ENCODE measurements at places on chromosomes 13 and 19.

- no peak for DNase-seq
Measured at GRCh38 chr19:15321739-15322138, 10.6 kb downstream of the BRD4 start.

GRCh38 chr19:593055-593454, 3.4 kb downstream of the HCN2 start:
- DNase-seq = no peak

- no peak for DNase-seq
Measured at GRCh38 chr19:38685666-38686529, 38.4 kb downstream of the ACTN4 start.

DNA sequence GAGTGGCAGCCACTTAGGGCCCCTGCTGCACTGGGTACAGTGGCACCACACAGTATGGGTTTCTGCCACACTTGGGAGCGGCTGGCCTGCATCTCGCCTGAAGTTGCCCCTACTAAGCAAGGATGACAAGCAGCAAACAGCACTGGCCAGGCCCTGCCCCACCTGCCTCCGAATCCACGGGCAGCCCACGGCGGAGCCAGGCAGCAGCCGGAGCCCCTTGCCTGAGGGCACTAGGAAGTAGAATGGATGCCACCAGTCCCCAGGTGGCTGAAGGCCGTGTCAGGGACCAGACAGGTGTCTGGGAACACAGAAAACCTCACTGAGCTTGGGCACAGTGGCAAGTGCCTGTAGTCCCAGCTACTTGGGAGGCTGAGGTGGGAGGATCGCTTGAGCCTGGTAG, 19.4 kb downstream of the MLLT1 start:
- DNase-seq = no peak

GRCh38 chr13:30751183-30751933, 16.0 kb downstream of the ALOX5AP start:
- no peak for DNase-seq

- DNase-seq = no peak
Measured at GRCh38 chr13:99749271-99750019, 222.1 kb downstream of the ZIC5 start.

- no peak for DNase-seq
Measured at GRCh38 chr19:45146251-45146650, 14.5 kb downstream of the NKPD1 start.

DNA sequence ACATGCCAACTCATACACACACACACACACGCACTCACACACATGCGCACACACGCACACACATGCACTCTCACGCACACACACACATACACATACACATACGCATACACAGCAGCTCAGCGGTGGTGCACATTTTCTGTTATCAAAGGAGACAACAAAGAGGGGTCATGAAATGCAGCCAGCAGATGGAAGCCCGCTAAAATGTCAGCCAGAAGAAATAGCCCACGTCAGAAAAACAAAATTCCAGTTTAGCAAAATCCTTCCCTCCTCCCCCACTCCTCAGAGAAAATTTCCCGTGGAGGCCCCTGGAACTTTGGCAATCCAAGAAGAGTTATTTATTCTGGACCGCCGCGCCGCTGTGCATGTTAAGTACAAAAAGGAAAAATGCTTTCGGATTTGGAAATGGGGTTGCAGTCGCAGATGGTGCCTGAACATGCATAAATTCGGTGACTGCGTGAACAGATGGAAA, 114.6 kb upstream of the VSTM2B start:
- DNase-seq = no peak

GRCh38 chr13:92716749-92717148, 509.9 kb upstream of the GPC6 start:
- no peak for DNase-seq

GRCh38 chr19:50815439-50815838, 8.1 kb downstream of the KLK1 start:
- DNase-seq = no peak

DNA sequence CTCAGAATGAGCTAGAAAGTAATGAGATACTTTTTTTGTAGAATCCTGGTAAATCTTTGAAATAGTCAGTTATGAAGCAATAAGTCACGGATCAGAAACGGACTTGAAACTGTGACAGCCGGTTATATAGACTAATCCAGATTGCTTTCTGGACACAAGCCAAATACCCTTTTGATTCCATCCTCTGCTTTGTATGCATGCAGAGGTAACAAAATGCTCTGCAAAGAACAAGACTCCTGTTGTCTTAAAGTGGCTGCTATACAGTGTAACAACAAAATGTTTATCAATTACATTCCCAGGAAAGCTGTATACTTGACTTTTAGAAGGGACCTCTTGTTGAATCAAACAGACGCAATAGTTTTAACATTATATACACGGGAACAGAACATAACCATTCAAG, 66.5 kb upstream of the STARD13 start:
- no peak for DNase-seq

GRCh38 chr19:10946958-10947657, 13.7 kb upstream of the SMARCA4 start:
- no peak for DNase-seq

- DNase-seq = no peak
Measured at GRCh38 chr13:104411141-104411765, 1345.0 kb upstream of the SLC10A2 start.

DNA sequence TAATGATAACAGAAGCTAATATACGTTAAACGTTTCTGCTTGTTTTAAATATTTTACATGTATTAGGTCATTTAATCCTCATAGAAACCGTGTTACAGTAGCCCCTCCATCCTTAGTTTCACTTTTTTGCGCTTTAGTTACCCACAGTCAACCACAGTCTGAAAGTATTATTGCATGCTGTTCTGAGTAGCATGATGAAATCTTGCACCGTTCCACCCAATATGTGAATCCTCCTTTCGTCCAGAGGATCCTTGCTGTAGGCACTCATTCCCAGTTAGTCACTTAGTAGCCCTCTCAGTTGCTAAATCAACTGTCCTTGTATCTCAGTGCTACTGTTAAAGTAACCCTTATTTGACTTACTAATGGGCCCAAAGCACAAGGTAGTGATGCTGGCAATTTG, 257.8 kb downstream of the ENOX1 start:
- DNase-seq = no peak

DNA sequence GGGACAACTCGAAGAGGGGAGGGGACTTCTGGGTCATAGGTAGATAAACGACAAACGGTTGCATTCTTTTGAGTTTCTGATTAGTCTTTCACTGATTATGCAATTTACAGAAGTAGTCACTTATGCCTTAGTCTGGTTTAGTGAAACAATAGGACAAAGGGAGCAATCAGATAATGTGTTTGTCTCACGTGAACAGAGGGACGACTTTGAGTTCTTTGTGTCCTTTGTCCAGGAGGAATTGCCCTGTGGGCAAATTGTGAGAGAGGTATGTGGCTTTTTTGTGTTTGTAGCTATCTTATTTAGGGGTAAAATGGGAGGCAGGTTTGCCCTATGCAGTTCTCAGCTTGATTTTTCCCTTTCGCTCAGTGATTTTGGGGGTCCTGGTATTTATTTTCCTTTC, 362.9 kb upstream of the PCDH20 start:
- no peak for DNase-seq

GRCh38 chr19:39946532-39946931, 12.1 kb upstream of the FCGBP start:
- DNase-seq = no peak

- DNase-seq = no peak
Measured at GRCh38 chr19:38293281-38293680, 10.8 kb upstream of the C19orf33 start.

DNA sequence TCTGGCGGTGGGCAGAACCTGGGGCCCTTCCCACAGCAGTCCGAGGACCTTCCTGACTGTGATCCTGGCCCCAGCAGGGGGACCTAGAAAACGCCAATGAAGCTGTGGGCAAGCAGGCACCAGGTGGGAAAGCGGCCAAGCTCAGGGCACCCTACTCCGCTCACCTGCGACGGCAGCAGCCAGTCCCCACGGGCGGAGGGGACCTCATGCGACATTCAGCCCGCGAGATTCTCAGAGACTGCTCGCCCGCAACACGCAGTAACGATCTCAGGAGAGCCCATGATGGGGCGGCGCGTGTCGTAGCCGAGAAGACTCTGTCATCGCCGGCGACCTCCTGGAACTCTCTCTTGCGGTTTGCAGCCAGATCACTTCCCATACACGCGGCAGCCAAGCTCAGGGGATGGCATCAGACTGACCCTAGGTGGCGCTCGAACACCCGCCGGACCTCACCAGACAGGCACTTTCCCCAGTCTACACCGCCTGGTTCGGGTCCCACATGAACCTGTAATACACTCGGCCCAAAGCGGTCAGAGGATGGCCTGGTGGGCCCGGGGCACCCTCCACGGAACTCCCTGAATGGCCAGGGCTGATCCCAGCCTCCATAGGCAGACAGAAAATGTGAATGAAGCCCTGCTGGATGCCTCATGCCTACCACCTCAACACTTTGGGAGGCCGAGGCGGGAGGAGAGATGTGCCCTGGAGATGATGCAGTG, 26.5 kb downstream of the MAN2B1 start:
- DNase-seq = peak; percentile 24
